IMR-90 (cell line): ENCODE measurements at places on chromosomes 3 and 15.
A peak's percentile ranks its signal among the peaks of the same experiment; 100 is the strongest.

DNA sequence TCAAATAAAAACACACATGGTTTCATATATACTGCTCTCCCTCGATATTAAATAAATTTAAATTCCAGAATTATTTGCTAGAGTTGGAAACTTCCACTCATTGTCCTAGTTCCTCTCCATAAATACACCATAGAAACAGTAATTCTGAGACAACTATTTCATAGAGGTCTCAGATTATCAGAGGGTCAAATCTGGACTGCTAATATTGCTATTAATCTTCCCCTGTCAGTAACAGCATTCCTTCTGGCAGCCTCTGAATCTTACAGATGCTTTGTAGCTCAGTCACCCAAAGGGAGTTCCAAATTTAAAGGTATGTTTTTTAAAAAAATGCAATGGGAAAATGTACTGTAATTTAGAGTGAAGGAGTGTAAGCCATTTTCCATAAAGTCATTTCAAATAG, 428.8 kb downstream of the PYDC2 start:
- DNase-seq, result no peak

DNA sequence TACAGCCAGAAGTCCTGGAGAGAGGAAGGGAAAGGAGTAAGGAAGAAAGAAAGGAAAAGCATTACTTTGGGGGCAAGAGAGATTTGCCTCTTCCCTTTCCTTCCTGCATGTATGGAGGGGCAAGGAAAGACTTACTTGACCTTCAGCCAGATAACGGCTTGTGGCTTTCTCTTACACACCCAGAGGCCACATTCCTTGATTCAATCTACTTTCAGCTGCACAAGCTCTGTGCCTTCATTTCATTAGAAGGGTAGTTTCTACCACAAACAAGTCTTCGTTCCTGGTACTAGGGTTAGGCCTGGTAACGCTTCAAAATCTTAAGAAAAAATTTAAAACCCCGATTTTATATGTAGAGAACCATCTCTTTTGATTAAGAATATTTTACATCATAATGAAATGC, 835.9 kb downstream of the TUSC7 start:
- no peak for DNase-seq

DNA sequence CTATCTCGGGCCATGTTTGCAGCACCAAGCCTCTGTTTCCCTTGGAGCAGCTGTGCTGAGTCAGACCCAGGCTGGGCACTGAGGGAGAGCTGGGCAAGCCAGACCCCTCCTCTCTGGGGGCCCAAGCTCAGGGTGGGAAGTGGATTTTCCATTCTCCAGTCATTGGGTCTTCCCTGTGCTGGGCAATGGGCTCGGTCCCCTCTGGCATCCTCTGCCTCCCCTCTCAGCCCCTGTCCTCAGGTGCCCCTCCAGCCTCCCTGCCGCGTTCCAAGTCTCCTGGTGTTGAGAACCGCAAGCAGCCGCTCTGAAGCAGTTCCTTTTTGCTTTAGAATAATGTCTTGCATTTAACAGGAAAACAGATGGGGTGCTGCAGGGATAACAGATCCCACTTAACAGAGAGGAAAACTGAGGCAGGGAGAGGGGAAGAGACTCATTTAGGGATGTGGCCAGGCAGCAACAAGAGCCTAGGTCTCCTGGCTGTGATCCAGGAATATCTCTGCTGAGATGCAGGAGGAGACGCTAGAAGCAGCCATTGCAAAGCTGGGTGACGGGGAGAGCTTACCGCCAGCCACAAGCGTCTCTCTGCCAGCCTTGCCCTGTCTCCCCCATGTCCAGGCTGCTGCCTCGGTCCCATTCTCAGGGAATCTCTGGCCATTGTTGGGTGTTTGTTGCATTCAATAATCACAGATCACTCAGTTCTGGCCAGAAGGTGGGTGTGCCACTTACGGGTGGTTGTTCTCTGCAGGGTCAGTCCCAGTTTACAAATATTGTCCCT, 1.2 kb downstream of the RHO start:
- no peak for DNase-seq

GRCh38 chr3:189394599-189395121, 222.9 kb downstream of the TPRG1 start:
- DNase-seq, result no peak

DNA sequence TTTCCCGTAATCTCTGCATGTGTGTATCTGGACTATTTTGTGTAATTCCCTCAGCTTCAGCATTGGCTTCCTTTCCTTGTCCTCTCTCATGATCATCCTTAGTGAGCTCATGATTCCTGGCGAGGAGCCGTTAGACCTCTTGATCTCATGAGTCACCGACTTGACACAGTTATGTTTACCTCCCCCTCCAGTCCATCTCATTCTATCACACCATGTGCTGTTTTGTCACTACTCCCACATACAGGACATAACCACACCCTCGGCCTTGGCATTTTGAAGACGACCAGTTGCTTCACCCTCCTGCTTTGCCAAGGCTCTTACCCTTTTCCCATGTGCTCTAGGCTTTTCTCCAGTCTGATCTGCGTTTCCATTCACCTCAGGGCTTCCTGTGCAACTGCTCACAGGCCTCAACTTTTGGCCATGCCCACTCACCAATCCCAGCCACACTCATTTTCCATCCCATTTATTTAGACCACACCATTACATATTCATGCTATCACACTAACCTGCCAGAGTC, 41.5 kb downstream of the CP start:
- DNase-seq, result peak; percentile 100
